ENCODE measurements at places on chromosomes 12 and 14.

GRCh38 chr12:120367924-120368788, 808 bp downstream of the MSI1 start:
- DNase-seq = no peak

DNA sequence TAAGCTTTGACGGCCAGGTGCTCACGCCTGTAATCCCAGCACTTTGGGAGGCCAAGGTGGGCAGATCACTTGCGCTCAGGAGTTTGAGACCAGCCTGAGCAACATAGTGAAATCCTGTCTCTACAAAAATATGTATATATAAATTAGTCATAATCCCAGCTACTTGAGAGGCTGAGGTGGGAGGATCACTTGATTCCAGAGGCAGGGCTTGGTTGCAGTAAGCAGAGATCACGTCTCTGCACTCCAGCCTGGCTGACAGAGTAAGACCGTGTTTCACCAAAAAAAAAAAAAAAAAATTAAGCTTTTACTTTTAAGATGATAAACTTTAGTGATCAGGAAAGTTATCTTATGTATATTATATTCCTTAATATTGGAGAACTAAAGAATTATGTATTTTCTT, 18.0 kb upstream of the SNAPC1 start:
- DNase-seq = no peak

DNA sequence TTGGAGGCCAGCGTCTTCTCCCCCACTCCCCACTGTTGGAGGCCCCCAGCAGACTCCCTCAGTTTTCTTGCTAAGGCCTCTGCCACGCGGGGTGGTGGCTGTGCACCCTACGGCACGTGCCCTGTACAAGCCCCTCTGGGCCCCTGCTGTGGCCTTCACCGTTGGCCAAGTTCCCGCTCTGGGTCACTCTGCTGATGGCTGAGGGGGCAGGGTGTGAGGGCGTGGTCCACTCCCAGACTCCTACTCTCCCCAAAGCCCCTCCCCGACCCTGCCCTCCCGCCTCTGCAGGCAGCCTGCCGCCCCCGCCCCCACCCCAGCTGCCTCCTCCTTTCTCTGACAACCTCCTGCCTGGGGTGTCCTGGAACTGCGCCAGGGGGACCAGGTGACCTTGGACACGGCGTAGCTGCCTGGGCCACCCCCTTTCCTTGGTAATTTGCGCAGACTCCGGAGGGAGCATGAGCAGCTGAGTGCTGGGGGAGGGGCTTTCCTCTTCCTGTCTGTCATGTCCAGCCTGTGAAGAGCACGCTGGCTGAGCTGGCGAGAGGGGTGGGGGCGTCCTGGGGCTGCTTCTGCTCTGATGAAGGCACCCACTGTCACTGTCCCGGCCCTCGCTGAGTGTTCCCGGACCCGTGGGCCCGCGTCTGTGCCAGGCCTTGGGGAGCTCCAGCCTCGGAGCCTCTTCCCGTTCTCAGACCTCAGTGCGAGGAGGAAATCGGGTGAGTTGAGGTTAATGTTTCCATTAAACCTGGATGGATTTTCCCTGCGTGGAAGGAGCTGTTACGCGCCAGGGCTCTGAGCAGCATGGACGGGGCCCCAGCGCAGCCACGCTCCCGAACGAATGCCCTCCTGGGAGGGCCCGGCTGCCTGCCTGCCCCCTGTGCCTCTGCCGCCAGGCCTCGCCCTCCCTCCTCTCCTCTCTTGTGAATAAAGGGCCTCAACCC, 85.0 kb downstream of the KIF26A start:
- no peak for DNase-seq

DNA sequence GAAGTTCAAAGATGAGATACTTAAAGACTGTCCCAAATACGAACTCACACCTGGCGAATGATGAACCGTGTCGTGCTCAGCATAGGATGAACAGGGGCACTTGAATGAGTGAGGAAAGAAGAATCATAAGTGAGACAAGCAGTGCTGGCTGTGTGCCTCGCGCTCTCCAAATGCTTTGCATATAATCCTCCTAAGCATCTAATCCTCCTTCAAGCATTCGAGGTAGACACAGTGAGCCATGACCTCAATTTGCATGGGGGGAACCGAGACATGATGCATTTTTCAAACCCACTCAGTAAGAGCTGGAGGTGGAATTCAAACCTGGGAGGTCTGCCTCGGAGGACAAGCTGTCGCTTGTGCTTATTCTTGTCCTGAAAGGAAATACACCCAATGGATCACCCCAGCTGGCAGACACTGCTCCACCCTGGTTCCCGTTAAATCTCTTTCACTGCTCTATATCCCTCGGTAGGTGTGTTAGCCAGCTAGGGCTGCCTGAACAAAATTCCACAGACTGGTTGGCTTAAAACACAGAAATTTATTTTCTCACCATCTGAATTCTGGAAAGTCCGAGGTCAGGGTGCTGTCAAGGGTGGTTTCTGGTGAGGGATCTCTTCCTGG, 274.0 kb downstream of the SLC15A4 start:
- no peak for DNase-seq

DNA sequence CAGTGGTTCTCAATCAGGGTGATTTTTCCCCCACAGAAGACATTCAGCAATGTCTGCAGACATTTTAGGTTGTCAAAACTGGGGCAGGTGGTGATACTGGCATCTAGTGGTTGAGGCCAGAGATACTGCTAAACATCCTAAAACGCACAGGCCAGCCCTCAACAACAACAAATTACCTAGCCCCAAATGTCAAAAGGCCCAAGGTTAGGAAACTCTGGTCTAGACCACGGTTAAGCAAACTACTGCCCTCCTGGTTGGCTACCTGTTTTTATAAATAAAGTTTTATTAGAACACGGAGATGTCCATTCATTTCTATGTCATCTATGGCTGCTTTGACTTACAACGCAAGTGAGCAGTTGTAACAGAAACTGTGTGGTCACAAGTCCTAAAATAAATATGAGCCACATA, 186.7 kb downstream of the EFCAB11 start:
- peak; percentile 8 for DNase-seq

DNA sequence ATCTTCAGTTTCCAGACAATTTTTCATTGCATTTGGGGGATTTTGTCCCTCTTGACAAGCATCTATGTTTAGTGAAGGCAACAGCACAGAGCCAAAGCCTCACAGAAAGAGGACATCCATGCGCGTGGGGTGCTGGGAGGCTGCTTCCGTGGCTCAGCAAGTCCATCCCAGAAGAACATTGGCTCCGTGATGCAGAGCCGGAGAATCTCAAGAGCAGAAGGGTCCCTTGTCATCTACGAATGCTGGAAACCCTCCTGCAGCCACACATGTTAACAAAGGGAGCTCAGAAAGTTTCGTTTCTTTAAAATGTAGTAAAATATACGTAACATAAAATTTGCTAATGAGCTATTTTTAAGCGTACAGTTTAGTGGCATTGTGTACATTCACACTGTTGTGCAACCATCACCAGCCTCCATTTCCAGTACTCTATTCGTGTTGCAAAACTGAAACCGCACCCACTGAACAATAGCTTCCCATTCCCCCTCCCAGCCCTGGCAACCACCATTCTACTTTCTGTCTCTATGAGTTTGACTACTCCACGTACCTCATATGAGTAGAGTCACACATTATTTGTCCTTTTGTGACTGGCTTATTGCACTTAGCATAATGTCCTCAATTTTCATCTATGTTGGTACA, 185.9 kb downstream of the TTC7B start:
- no peak for DNase-seq

DNA sequence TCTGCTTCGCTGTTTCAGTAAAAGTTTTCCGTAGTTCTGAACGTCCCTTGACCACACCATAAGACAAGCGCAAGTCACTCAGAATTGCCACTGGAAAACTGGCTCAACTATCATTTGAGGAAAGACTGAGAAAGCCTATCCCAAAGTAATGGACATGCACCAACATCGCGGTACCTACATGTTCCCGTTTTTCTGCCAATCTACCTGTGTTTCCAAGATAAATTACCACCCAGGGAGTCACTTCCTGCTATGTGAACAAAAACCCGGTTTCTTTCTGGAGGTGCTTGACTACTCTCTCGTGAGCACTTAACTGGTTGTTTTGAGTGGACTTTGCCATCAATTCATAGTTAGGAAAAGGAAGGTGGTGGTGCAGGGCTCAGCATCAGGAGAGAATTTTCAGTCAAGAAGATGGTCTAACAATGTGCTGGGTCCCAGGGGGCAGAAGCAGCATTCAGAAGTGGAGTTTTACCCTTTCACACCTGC, 1.4 kb downstream of the EGLN3 start:
- DNase-seq = no peak

GRCh38 chr14:24908592-24909236, 141.2 kb downstream of the STXBP6 start:
- no peak for DNase-seq

GRCh38 chr12:112381406-112381882, 787 bp downstream of the HECTD4 start:
- no peak for DNase-seq

- DNase-seq = no peak
Observed at GRCh38 chr14:95828649-95829265, 47.9 kb upstream of the TUNAR start.

DNA sequence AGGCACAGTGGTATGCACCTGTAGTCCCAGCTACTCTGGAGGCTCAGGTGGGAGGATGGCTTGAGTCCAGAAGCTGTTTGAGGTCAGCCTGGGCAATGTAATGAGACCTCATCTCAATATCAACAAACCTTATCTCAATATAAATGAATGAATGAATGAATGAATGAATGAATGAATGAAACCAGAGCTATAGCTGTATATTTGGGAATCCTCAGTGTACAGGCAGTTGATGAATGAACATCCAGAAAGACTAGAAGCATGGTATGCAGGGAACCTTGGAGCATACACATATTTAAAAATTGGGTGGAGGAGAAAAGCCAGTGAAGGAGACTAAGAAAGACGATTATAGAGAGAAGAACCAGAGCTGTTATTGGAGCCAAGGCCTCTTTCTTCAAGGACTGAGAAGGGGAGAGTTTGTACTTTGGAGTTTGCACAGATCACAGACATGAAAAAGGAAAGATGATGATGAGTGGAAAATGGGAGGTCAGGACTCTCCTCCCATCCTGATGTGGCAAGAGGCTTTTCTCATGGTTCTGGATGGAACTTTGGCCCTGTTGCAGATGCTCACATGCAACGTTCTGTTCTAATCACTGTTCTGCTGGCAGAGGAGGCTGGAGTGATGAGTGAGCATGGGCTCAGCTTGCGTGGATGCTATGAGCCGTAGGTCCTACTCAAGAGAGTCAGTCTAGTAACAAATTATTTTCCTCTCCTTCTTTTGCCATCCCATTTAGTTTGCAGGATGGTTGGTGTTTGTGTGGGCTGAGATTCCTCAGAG, 114.4 kb downstream of the PRKCH start:
- DNase-seq = no peak

GRCh38 chr12:5376591-5377207, 55.2 kb upstream of the NTF3 start:
- no peak for DNase-seq

DNA sequence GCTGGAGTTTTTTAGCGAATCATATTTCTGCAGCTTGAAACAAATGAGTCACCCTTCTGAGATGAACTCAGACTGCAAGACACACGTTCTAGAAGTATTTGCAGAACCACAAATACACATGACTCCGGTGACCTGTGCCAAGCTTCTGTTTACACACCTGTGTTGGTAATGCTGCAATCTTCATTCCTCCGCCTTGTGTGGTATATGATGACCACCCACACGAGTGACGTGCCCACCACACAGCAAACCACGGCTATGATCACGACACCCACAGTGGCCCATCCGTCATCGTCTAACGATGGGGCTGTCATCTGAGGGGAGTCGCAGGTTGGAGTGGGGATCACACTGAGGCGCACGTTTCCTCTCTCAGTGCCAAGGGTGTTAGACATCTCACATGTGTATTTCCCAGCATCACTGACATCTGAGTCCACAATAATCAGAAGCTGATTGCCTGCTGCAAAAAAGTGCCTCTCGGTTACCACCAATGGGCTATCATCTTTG, 43.0 kb downstream of the LRIG3 start:
- no peak for DNase-seq

Data from stimulated activated CD4-positive, alpha-beta T cell treated with anti-CD3 and anti-CD28 coated beads, Interleukin-1b, Interleukin-23, amount 100 ng/mL, for 1 hour (primary cell).